ENCODE measurements at places on chromosomes 2 and 18.

DNA sequence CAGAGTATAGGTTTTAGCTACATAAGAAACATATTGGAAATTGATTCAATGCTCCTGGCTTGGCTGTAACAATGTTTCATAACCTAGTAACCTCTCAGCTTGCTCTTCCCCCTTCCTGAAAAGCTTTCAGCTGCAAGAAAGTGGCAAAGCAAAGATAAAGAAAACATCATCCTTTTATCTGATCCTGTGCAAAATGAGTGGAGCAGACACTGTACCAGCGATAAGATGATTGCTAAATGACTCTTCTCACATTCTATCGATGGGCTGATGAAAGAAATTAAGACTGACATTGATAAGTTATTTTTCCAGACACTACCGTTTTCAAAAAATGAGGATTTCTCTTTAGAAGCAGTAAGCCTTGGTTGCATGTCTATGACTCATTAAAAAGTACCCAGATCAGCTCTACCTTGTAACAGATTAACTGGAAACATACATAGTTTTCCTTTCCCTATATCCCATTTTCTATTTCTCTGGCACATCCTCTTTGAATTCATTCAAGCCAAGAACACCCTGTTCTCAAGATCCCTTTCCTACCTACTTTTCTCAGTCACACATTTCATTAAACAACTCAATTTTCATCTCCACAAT lies 87.1 kb upstream of the LYPD1 start:
- no peak for DNase-seq

DNA sequence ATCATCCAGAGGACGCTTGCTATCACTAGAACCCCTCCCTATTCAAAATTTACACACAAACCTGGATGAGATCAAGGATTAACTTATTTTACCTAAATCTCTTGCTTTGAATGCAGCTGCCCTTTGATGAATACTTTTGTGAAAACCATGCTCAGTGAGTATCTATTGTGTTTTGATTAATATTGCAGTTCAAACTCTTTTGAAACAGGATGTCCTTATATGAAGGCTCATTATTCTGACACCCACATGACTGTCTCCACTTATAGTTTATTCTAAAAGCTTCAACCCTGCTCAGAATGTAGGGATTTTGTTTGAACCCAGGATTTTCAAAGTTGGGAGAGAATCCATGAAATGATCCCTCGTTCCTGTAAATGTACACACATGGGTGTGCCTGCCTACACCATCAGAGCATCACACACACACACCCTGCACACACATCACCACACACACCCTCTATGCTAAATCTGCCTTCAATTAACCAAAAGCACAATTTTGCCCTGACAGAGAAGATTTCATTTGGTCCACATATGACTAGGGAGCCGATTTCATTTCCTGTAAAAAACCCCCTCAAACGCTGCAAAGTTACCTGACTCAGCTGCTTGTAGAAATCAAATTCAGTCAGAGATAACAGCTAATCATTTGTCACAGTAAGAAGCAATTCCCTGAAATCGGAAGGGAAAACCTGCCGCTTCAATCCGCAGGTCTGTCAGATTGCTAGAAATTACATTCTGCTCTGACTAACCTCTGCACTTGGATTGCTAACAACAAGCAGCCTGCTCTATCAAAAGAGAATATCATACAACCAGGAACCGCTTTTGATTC lies 65.2 kb downstream of the ZEB2 start:
- no peak for DNase-seq

DNA sequence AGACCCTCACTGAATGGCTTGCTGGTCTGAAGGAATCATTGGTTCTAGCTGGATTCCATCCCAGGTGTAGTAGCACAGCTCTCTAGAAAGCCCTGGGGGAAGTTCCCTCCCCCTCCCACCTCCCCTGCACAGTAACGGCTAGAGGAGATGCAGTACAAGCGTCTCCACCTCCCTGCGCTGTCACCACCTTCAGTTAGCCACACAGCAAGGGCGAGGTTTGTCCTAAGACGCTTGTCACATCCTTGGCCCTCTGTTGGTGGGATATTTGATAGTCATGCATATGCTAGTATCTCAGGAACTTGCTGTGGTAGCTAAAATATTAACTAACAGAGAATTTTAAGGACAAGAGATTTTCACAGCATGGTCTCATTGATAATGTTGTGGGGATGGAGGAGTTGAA lies 19.4 kb downstream of the TRAPPC12 start:
- no peak for DNase-seq

GRCh38 chr2:175167076-175167791 lies 769 bp downstream of the ATF2 start:
- no peak for DNase-seq

- no peak for DNase-seq
Measured at GRCh38 chr2:230921806-230922595, 3.0 kb downstream of the GPR55 start.

GRCh38 chr2:125041846-125042245 lies 1016.8 kb downstream of the CNTNAP5 start:
- DNase-seq = no peak

DNA sequence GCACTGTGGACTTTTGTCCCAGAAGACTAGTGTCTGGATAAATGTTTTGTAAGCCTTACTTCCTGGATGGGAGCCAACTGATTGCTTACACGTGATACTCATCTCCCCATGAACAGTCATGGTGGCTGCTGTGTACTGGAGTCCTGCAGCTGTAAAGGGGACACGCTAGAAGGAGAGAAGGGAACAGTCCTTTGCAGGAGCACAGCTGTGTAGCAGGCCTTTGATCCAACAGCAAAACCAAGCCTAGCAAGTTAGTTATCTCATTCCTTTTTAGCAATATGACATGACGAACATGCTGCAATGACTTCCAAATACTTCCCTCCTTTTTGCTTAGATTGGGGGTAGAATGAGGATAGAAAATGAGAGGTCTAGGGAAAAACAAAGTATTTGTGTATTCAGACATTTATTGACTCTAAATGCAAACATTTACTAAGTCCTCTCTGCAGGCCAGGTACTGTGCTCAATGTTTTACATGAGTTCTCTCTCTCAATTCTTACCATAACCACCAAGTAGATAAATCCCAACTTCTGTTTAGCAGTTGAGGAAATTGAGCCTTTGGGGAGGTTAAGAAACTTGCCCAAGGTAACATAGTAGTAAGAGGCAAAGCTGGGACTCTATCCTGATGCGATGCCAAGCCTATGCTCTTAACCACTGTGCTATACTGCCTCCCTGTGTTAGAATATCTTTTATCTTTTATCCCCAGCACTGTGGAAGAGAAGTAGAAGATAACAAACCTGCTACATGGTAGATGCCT lies 55.4 kb upstream of the CD28 start:
- DNase-seq = no peak

GRCh38 chr2:20071397-20072383 lies 20.3 kb upstream of the LAPTM4A start:
- DNase-seq = no peak

DNA sequence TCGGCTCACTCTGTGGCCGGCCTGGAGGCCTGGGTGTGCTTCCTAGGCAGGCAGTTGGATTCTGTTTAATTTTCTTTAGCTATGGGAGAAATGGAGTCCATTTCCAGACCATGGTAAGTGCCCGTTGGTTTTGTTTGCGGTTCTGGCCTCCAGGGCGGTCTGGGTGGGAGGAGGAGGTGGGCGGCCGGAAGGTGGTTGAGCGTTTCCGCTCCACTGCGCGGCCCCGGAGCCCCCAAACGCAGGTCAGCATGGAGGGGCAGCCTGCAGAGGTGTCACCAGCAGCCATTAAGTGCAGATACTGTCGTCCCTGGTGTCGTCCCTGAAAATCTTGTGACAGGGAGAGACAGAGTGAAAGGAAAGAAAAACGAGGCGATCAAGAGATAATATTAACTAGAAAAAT lies 303.9 kb downstream of the GBX2 start:
- DNase-seq = no peak

GRCh38 chr2:192555740-192556139 lies 361.0 kb upstream of the TMEFF2 start:
- DNase-seq = no peak

- no peak for DNase-seq
Measured at GRCh38 chr18:49694402-49694801, 118.9 kb downstream of the ACAA2 start.

Measured in stimulated activated CD4-positive, alpha-beta T cell treated with anti-CD3 and anti-CD28 coated beads, TNF-alpha, amount 100 ng/mL, for 24 hours (primary cell).